ENCODE measurements at places on chromosomes 12 and 14.

DNA sequence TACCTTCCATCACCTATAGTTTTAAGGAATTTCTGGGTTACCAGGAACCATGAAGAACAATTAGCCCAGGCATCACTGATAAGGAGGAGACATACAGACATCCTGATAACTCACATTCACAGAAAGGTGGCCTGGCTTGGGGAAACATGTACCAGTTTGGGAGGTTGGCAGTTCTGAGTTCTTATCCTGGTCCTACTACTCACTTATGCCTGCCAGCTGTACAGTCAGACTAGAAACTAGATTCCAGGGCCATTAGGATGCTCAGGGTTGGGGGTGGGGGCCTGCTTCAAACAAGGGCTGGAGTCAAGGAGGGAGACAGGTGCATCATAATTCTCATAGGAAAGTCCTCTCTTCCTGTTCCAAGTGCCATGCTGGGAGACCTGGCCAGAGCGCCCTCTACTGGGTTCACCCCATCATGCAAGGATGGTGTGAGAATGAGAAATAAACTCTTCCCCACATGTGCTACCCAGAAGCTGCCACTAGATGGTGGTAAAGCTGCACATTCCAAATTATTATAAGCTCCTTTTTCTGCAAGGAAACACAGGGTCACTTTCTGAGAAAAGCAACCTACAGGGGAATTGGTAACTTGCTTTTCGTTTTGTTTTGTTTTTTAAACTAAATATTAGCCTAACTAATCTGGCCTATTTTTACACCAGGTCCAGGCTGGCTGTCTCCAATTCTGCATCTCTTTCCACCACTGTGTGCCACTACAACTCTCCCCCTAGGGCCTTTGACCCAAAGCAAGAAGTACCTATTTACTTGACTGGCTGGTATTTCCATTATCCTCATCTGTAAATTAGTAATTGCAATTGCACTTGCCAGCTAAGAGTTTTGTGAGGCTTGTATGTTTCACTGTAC is 14.5 kb downstream of the OAS2 start:
- DNase-seq, result peak; percentile 9

DNA sequence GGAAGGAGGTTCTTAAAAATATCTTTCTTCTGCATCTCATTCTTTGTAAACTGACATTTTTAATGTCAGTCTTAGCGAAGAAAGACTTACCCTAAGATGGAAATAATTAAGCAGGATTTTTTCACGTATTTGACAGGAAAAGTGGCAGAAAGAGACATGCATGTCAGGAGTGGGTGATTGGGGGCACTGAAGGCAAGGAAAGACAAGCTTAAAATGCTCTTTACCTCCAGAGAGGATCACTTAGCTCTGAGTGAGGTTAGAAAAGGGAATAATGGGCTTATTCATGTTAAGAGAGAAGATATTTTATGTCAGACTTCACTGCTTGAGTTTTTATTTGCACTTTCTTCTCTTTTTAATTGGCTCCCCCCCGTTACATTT is 1358.2 kb upstream of the TMEM132C start:
- DNase-seq, result no peak

- no peak for DNase-seq
Measured at GRCh38 chr12:66423266-66423665, 121.0 kb downstream of the HELB start.

DNA sequence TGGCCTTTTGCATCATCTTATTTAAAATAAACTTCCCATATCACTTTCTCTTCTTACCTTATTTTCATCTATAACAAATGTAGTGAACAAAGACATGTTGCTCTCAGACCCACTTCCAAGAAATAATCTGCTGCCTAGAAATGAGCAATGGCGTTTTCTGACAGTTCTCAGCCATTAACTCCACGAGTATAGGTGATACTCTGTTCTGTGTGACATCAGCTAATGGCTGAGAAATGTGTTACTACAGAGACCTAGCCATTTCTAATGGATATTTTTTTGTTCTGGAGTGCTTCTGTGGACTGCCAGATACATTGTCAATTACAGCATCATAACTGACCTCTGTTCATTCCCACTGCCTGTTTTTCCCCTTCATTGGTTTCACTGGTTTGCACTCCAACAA is 67.8 kb downstream of the CCDC59 start:
- DNase-seq, result no peak

DNA sequence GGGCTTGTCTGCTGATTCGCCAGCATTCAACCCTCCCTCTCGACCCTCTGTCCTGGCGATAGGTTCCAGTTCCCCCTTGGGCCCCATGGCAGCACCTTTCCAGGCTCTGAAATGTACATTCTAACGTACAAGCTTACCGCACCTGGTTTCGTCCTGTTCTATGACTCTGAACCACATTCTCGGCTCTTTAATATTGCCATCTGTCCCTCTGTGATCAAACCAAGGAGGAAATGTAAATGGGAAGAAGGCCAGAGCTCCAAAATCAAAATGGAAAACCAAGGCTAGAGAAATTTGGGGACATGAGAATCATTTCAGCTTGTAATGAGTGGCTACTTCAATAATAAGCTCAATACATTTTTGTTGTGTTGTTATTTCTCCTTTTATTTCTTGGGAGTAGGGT is 117.2 kb downstream of the TTC7B start:
- DNase-seq, result no peak

DNA sequence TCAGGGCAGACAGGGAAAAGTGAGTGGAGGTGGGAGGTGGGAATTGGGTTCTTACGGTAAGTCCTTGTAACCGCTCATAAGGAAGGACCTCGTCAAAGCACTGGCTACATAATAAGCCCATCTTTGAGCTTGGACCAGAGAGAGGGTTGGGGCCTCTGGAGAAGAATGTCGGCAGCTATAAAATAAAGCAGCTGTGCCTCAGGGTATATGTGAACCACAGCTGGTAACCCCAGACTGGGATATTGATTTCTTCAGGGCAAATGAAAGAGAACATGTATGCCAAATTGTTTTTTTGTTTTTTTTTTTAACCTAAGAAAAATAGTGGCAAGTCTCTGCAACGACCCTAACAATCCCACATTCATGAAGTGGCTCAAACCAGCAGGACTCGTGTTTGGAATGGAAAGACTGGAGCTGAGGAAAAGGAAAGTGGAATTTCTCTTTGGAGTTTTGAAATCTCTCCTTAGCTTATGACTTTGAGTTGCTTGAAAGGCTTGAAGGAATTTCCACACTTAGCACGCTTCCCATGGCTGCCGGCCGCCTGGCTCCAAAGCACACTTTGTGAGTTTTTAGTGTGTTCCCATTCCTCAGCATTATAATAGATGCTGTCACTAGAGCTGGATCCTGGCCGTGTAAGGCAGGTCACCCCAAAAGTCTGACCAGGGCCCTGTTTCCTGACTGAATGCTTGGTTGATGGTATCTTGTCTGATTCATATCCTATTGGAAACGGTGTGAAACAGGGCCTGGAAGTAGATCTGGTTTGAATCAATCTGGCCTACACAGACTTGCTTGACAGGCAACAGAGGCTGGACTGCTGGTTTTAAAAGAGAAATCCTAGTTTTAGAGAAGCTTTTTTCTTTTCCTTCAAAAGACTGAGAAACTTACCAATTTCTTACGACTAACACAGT is 244.7 kb downstream of the MSRB3 start:
- DNase-seq, result no peak

DNA sequence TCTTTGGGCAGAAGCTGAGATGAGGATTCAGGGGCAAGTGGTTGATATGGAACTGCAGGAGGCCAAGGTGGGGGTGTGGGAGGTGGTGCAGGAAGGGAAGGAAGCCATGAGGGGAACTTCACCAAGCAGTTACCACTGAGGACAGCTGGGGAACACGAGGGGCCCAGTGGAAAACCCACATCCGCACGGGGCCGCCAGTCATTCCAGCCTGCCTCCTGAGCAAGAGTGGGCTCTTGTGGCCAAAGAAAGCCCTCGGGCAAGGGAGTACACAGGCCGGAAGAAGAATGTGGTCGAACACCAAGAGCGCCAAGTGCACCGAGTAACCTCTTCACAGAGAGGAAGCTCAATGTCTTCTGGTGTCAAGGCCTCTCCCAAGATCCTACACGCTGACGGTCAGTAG is 252.2 kb upstream of the FOXN3 start:
- no peak for DNase-seq

DNA sequence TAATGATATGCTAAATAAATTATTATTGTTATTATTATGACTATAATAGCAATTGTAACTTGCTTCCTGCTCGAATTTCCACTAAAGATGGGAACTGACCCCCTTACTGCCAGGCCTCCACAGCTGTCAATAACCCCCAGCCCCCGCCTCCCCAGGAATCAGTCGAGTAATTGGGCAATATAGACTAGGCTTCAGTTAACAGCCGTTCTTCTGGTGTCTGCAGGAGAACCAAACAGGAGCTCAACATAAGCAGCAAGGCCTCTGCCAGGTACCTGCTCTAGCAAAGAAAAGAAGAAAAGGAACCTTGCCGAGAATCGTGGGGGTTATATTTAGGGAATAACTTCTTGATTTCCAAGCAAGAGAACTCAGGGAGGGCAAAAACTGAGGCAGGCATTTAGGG is 21.8 kb downstream of the HOXC4 start:
- DNase-seq, result no peak

GRCh38 chr12:113720629-113721028 is 245.5 kb downstream of the RBM19 start:
- DNase-seq, result no peak

GRCh38 chr14:38290601-38291188 is 34.8 kb upstream of the CLEC14A start:
- no peak for DNase-seq

- DNase-seq, result no peak
Measured at GRCh38 chr14:50222055-50222613, 9.2 kb downstream of the SOS2 start.

DNA sequence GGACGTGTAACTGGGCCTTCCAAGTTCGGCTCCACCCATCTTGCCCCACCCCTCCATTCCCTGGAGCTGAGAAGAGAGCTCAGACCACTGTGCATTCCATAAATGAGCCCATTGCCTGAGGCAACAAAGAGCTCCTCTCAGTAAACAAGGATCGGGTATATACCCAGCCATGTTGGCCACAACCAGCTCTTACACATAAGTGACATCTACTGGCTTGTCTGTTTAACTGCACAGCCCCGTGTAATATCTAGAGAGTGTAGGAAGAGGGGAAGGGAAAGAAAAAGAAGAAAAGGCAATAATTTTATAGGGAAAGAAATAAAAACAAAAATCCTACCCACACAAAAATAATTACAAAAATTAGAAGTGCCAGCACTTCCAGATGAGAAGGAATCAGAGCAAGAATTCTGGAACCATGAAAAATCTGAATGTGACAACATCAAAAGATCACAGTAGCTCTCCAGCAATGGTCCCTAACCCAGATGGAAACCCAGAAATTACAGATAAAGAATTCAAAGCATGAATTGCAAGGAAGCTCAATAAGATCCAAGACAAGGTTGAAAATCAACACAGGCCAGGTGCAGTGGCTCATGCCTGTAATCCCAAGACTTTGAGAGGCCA is 308.1 kb downstream of the RPAP3 start:
- no peak for DNase-seq

GRCh38 chr12:130984183-130985058 is 30.7 kb downstream of the ADGRD1 start:
- no peak for DNase-seq

GRCh38 chr12:94172973-94173372 is 24.6 kb downstream of the PLXNC1 start:
- no peak for DNase-seq

GRCh38 chr12:81229759-81230158 is 151.9 kb downstream of the ACSS3 start:
- no peak for DNase-seq

DNA sequence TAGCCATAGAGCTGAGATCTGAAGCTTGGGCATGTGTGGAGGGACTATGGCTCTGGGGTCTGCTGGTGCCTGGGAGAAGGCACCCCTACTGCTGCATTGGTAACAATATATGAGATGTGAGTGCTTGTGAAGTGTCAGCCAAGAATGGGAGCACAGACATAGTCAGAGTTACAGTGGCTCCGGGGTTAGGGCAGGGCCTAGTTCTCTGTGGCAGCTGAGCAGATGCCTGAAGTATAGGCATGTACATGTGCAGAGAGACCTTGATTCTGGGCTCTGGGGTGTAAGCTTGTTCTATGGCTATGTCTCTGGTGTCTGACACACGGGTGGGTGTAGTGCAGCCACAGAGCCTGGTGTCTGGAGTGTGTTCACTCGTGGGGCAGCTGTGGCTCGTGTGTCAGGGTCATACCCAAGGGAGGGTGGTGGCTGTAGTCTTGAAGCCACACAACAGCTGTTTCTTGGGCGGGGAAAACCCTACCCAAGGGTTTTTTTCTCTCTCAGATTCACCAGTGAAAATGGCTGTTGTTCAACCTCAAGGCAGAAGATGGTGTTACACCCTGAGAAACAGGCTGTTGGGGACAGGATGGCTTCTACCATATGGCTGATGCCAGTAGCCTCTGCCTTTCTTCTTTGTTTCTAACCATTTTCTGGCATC is 11.9 kb upstream of the TCL1A start:
- DNase-seq, result no peak

DNA sequence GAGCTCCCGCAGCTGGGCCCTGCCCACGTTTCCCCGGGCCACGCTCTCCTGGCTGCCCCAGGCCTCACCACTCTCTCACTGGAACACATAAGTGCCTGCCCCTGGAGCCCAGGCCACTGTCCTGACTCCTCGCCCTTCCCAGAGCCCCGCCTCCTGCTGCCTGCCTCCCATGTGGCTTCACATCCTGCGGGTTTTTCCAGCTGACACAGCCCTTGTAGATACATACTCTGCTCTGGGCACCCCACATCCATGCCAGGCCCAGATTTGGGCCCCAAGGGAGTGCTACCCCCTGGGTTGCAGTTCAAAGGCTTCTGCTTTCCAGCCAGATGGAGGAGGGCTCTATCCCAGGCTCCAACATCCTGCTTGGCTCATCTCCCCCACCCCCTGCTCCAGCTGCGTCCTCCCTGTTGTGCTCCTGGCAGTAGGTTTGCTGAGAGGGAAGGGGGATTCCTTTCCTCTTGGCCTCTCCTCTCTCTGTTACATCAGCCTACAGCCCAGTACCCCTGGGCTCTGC is 60.1 kb downstream of the TSPAN9 start:
- DNase-seq, result no peak

DNA sequence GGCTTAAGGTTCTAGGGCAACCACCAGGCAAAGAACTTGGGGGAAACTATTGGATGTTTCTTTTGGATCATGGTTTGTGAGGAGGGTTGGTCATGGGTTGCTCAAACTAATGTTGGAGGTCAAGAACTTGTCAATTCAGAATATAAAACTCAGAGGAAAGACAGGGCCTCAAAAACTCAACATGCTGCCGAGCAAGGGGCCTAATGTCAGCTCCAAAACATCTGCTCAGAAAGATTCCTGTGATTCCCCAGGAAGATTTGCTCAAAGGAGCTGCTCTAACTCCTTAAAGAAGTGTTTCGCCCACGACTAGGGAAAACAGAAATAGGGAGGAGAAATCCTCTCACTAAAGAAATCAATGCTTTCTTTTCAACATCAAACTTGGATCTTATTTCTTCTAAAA is 3.7 kb upstream of the IGF1 start:
- DNase-seq, result no peak

DNA sequence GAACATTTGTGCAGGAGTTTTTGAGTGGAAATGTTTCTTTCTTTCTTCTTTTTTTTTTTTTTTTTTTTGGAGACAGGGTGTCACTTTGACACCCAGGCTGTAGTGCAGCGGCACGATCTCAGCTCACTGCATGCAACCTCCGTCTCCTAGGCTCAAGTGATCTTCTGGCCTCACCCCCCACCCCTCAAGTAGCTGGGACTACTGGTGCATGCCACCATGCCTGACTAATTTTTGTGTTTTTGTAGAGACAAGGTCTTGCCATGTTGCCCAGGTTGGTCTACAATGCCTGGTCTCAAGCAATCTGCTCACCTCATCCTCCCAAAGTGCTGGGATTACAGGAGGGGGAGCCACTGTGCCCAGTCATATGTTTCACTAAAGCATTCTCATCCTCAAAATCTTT is 69.2 kb upstream of the BCAT1 start:
- no peak for DNase-seq

GRCh38 chr12:47838286-47838931 is 18.7 kb upstream of the HDAC7 start:
- no peak for DNase-seq

Data from activated T-helper 1 cell treated with anti-CD3 and anti-CD28 coated beads, Interleukin-2, amount 50 U/mL, for 16 hours (primary cell).